ENCODE measurements at places on chromosomes 6 and 20.
A peak's percentile ranks its signal among the peaks of the same experiment; 100 is the strongest.

DNA sequence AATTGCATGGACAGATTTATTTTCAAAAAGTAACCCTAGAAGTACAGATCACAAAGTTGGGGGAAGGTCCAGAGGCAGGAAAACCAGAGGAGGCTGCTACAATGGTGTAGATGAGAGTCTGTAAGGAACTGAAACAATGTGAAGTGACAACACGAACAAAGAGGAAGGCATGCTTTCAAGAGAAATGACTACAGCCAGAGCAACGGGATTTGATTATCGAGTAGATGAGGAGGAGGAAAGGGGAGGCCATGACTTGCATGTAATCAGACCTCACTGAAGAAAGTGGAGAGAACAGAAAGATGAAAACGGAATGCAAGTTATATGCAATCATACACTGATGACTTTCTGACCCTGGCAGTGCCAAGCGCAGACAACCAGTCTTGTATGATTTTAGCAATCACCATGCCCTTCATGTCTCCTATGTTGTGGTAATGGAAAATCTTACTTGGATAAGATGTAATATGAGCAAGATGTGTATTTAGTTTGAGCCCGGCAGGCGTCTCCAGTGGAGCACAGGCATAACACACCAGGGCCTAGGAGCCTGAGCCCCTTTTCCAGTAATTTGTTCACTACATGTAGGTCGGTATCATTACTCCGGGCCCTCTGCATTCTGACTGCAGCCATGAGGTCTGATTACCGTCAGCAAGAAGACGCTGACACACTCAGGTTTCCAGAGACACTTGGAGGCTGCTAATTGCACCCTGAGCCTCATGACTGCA, 34.0 kb upstream of the FAM83C start:
- DNase-seq = no peak

- DNase-seq = peak; percentile 77
Observed at GRCh38 chr20:41138475-41139226, 1.3 kb downstream of the PLCG1 start.

- DNase-seq = no peak
Observed at GRCh38 chr20:46984405-46984804, 89.8 kb downstream of the EYA2 start.

- no peak for DNase-seq
Observed at GRCh38 chr20:59031564-59032022, 542 bp downstream of the ATP5F1E start.

DNA sequence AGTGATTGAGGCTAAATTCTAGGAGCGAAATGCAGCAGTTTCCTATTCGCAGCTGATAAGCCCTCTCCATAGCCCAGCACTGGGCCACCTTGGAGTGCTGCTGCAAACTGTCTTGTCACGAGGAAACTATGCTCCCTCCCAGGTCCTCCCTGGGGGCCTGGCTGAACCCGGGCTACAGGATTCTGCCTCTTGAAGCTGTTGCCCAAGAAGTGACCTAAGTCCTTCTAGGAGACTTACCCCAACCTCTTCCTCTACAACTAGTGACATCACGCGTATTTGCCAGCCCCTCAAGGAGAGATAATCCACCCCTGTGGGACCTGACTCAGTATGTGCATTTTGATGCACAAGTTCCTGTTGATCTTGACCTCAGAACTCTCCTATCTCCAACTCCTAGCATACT, 26.5 kb upstream of the ZFAND3 start:
- DNase-seq = no peak

GRCh38 chr6:29792123-29793035, 35.2 kb upstream of the HLA-G start:
- DNase-seq = peak; percentile 93

- DNase-seq = no peak
Observed at GRCh38 chr6:2523061-2523460, 227.7 kb downstream of the MYLK4 start.

DNA sequence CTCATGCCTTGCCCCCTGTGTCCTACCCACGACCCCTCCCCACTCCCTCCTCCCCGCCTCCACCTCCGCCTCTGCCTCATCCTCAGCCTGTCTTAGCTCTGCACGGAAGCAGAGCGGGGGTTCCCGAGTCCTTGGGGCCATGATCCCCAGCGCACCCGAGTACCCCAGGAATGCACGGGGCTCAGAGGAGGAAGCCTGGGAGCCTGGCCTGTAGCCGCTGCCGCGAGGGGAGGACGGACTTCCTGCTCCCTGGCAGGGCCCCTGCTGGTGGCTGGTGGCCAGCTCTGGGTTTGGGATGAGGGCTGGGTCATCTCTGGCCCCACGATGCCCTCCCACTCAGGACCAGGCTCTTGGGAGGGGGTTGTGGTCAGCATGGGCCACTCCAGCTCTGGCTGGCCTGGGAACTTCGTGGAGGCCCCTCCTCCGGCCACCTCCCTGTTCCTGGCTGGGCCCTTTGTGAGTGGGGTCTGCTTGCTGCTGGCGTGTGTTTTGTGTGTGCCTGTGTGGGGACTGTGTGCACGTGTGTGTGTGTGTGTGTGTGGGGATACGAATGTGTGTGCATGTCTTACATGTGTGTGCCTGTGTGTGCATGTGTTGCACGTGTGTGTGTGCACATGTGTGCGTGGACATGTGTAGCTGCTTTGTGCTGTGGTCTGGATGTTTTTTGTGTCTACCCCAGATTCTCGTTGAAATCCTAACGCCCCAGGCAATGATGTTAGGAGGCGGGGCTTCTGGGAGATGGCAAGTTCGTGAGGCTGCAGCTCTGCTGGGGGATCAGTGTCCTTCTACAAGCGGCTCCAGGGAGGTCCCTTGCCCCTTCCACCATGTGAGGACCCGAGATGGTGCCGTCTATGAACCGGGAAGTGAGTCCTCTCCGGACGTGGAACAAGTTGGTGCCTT, 1.3 kb upstream of the RBBP8NL start:
- DNase-seq = no peak

DNA sequence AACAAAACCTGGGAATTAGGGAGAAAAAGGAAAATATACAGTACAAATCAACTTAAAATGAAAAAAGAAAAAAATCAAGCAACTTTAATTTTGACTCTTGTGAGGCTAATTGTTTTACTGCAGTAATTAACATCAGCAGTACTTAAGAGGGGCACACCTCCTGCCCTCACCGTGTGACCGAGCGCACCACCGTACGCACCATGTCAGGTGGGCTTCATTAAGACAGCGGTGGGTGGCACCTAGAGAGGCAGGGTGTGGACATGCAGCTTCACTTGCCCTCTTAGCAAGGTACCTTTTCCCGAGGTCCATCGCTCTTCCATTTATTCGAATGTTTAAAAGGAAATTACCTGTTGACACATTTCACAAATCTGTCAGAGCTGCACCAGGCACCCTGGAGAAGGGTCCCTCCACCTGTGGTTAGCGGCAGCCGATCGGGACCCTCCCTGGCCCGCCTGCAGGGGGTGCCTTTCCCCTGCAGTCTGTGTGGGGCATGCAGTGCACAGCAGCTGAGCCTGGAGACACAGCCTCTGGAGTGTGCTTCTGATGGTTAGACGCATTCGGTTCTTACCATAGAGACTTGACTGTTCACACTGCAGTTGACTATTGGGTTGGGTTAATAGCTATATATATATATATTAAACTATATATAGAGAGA, 184.1 kb downstream of the TMEM242 start:
- DNase-seq = no peak

DNA sequence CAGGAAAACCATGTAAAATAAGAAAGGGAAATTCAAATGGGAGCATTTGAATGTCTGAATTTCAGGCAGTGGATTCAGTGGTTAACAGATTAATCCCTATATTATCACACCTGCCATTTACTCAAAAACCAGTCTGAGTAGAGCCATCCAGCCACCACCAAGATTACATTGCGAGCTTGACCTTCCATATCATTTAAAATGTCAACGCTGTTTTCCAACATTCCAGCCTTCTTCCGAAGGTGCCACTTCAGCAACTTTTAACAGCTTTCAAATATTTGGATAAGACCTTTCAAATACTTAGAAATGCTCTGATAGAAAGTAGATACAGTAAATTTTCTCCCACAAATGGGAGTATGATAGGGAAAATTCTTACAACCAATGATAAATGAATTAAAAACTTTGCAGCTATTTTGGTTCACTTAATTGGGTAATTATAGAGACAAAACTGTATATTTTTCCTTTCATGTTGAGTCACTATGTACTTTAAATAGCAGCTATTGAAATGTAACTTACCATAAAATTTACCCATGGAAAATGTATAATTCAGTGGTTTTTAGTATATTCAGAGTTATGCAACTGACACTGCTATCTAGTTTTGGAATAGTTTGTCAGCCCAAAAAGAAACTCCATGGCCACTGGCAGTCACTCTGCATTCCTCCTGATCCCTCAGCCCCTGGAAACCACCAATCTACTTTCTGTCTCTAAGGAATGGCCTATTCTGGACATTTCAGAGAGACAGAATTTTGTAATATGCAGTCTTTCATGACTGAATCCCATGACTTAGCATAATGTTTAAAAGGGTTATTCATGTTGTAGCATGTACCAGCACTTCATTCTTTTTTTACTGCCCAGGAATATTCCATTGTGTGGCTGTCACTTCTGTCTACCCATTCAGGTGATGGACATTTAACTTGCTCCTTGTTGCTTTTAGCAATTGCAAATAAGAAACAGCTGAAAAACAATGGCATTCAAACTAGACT, 21.5 kb downstream of the EZR start:
- no peak for DNase-seq

DNA sequence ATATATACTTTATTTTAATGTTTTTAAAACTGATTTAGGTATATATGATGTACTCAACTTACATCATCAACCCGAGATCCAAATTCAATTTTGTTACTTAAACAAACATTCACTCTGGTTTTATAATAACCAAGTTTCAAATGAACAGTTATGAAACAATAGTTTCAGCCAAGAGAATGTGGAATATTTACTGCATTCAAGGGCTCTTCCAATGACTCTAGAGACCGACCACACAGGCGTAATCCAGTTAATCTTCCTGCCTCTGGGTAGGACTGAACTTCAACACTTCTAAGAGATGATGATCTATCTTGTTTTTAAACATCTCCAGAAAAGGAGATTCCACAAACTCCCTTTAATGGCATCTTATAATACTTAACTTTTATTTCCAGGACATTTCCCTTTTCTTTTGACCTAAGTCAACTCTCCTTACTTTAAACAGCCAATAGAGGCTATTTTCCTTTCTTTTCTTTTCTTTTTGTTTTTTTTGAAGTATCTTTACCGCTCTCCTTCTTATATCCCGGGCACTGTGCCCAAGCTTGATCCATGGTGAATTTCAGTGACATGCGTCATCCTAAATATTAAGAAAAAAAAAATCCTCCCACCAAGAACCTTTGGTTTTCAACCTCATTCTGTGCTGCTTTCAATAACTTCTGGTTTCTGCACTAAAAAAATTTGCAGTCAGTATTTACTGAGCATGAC, 110.1 kb downstream of the KIF13A start:
- DNase-seq = no peak

DNA sequence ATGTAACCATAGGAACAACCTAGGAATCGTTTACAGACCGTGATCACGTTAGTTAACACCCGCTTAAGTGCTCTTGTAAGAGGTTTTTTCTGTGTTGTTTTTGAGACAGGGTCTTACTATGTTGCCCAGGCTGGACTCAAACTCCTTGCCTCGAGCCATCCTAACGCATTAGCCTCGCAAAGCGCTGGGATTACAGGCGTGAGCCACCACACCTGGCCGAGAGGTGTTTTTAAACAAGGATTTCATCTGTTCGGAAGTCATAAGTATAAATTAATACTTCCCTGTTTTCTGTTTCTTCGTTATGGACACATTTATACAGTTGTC, 727 bp downstream of the MRS2 start:
- no peak for DNase-seq

Measured in mesenteric fat pad (tissue), 1 donor.